ENCODE measurements at places on chromosomes 2 and 18.
A peak's percentile ranks its signal among the peaks of the same experiment; 100 is the strongest.

DNA sequence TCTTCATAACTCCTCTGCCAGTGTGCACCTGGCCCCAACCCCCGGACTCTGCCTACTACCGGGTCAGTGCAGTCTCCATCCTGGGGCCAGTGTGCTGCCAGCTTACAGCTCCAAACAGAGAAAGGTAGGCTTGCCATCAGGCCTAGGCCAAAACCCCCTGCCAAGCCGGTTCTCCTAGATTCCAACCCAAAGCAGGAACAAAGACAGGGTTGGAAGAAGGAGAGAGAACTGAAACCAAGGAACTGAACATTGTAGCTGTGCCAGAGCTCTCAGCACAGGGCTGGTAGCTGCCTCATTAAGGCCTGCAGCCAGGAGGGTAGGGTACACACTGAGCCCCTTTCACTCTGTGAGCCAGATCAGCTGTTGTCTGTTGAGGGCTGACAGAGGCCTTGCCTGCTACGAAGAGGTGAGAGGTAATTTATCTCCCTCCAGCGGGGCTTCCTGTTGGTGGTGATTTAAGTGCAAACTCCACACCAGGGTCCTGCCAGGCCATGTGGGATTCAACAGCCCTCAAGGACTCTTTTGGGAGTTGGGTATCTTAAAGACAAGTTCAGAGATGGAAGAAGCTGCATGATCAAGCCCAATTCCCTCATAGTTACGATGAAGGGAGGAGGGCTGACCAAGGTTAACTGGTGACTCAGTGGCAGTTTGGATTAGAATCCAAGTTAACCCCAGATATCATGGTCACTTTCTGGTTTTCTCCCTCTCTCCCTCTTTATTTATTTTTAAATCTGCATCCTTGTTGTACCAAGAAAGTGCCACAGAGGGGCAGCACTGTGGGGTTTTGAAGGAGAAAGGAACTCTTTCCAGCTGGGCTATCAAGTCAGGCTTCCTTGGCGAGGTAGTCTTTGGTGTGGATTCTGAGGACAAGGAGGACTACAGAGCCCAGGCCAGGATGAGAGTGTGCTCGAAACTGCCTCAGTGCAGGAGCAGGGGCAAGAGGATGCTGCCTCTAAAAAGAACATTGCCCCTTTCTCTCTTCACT lies 48.1 kb downstream of the CYRIA start:
- DNase-seq, result no peak

- no peak for DNase-seq
Measured at GRCh38 chr2:219944866-219945265, 317.4 kb downstream of the SLC4A3 start.

GRCh38 chr2:234003972-234004617 lies 46.4 kb upstream of the SPP2 start:
- peak; percentile 28 for DNase-seq

DNA sequence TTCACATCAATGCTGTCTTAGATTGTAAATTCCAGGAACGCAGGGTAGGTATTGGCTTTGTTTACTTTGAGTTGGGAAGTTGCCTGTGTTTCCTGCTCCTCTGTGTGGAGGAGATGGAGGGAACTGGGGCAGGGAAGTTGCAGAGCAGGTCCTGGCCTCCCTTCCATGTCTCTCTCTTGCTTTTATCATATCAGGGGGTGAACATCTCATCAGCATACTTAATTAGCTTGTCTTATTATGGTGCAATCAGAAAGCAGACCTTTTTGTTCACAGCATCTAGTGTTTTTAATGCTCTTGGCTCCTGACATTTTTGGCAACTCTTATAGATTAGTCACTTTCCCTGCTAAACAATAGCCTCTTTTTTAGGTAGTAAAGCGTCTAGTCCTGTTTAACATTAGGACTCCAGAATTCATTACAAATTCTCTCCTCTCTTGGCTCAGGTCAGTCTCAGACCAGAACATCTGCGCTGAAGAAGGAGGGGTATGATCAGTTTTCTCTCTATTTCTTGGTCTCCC lies 11.5 kb upstream of the DIPK1C start:
- no peak for DNase-seq

GRCh38 chr2:26610504-26611335 lies 30.4 kb downstream of the CIB4 start:
- DNase-seq, result no peak

- DNase-seq, result no peak
Measured at GRCh38 chr2:235765181-235765820, 271.5 kb downstream of the AGAP1 start.

DNA sequence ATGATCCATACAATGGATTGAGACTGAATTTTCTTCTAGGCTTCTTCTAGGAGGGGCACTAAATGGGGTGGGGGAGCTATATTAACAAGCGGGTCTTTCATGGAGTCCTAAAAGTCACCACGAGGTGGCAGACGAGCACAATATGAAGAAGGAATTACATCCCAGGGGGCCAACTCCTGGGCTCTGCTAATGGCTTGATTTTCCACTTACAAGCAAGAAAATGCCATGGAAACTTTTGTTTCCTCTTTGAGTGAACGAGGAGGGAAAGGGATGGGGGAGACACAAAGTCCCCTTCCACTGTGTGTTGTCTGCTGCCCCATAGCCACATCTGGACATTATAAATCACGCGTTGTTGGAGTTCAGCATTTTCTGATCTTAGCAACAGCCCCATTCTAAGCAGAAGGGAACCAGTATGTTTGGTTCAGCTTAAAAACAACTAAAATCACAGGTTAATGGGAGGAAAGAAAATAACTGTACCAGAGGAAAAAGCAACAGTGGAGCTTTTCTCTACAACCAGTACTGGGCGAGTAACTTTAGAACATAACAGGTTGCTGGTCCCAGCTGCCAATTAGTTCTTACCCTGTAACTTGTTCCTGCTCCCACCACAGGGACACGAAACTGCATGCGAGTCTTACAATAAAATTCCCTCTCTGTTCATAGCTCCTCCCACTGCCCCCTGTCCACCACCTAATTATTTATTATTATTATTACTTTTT lies 285.0 kb upstream of the PARD3B start:
- peak; percentile 85 for DNase-seq

GRCh38 chr2:113847144-113847543 lies 42.7 kb upstream of the ACTR3 start:
- no peak for DNase-seq

DNA sequence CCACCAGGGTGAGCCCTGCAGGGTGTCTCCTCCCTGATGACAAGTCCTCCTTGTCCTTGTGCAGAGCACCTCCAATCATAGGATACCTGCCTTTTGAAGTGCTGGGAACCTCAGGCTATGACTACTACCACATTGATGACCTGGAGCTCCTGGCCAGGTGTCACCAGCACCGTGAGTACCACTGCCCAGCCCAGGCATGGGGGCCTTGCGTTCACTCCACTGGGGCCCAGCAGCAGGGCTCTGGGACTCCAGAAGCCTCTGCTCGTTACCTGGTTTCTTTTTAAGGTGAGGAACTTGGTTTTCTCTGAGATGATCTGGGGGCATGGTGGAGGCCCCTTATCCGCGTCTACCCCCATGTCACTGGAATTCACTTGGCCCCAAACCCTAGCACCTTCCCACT lies 36.5 kb upstream of the RPL31 start:
- DNase-seq, result no peak

GRCh38 chr2:171394164-171394740 lies 39.5 kb downstream of the METTL8 start:
- DNase-seq, result no peak

DNA sequence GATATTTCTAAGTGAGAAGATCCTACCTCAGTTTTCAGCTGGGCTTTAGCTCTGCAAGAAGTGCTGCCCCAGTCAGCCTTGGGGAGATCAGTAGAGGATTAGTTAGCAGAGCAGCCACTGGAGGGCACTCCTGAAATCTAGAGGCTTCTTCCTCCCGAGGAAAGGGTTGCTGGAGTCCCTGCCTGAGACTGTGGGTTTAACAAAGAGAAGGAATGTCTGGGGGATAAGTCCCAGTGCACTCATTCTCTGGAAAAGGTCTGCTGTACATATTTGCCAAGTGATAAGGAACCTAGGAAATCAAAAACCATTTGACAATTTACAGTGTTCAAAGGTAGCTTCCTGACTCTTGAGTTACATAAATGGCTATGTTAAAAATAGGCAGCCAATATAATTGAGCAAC lies 207.2 kb downstream of the SLC8A1 start:
- DNase-seq, result peak; percentile 76

DNA sequence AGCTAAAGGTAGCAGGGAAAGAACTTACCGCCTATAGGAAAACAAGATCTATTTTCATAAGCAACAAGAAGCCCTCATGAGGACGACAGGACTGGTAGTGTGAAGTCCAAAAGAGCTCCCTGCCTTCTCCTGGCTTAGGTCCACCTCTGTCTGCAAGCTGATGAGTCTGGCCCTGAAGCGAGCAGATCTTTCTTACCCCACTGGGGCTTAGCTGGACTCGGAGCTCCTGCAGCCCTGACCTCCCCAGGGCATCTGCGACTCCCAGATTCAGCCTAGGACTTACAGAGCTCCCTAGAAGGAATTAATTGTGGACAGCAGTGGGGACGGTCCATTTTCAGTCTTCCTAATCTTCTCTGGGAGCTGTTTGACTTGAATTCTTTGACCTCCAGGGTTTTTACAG lies 53.7 kb downstream of the MCFD2 start:
- DNase-seq, result no peak

GRCh38 chr18:11884396-11885030 lies 23.6 kb downstream of the MPPE1 start:
- DNase-seq, result no peak

- DNase-seq, result no peak
Measured at GRCh38 chr2:38925982-38926381, 36.3 kb downstream of the ARHGEF33 start.

DNA sequence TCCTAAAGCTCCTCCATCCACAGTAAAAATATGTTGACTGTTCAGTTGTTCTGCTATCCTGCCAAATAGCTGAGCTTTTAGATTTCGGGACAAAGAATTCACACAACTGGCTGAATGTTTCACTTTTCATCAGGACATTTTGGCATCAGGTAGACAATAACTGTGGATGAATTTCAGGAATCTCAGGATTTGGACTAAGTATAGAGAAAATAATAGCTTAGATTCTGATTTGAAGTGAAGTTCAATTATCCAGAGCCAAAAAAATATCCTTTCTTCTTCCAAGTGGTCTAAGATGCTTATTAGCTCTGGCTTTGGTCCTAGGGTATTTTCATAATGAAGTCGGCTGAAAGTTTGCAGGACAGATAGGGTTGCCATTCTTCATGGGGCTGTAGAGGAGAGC lies 16.1 kb downstream of the KCNE4 start:
- no peak for DNase-seq

- no peak for DNase-seq
Measured at GRCh38 chr2:40658941-40659340, 207.1 kb upstream of the SLC8A1 start.

DNA sequence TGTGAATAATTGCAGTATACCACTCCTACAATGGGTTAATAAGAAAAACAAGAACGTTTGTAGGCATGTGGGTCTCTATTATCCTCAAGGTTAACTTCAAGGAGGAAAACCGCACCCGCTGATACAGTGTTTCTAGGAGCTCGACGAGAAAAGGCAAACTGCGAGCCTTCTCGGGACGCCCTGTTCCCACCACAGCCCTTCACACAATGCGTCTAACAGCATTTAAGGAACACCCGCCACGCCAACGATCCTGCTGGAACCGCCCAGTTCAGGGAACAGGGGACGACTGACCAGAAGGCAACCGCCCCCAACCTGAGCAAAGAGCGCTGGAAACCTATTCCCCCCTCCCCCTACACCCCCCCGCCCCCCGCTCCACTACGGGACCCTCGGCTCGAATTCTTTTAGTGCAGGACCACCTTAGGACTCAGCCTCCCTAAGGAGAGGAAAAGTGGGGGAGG lies 710 bp upstream of the TMSB10 start:
- peak; percentile 72 for DNase-seq

DNA sequence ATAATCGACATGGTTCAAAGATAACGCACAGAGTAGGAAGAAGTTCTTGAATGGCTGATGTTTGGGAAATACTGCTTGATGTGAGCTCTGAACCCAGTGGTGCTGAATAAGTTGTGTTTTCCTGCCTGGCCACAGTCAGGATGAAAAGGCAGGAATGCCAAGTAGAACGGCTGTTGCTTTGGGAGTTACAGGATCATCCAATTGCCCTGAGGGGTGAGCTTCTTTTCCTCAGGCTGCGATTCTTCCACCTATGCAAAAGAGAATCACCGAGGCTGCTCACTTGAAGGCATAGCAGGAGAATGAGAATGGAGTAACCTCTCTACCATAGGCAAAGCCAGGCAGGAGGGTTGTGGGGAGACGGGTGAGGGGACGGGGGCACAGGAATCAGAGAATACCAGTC lies 14.4 kb upstream of the IGFBP2 start:
- peak; percentile 72 for DNase-seq

GRCh38 chr18:21270453-21270852 lies 28.4 kb downstream of the GREB1L start:
- peak; percentile 51 for DNase-seq

DNA sequence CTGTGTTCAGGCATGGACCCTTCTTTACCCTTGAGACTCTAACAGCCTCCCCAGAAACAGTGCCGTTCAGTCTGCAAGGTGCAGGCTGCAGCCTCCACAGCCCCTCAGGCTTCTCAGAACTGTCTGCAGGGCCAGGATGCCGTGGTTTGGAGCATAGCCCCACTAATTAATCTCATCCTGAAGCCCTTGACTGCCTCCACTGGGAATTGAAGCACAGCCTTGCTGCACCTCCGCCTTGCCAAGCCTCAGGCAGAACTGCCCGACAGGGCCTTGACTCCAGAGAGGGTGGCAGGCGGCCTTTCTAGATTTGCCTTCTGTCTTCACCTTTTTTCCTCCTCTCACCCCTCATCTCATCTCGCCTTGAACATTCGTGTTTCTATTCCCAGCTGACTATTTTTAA lies 119.8 kb downstream of the NRP2 start:
- peak; percentile 56 for DNase-seq

DNA sequence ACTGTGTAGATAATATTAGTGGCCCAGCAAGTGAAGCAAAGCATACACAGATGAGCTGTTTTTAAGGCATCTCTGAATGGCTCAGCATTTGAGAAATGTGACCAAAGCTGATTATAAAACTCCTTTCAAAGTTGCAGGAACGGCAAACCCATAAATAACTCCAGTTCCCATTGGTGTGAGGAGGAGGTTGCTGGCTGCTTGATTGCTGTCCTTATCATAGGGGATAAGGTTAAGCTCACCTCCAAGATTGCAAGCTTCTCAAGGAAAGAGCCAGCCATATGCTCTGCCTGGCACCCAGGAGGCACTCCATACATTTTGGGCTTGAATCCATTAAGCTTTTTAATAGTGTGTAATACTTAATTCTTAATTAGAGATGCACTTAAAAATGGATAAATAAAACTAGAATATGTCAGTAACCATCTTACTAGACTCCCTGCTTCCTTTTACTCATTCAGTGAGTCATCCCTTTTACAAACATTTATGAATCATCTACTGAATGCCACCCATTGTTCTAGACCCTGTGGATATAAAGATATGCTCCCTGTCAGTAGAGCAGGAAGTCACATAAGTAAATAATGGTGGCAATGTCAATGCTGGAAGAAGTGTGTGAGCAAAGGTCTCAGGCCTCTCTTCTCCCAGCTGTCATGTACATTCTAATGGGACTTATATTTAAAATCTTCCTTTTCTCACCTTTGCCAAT lies 99.3 kb downstream of the SPATS2L start:
- peak; percentile 69 for DNase-seq

DNA sequence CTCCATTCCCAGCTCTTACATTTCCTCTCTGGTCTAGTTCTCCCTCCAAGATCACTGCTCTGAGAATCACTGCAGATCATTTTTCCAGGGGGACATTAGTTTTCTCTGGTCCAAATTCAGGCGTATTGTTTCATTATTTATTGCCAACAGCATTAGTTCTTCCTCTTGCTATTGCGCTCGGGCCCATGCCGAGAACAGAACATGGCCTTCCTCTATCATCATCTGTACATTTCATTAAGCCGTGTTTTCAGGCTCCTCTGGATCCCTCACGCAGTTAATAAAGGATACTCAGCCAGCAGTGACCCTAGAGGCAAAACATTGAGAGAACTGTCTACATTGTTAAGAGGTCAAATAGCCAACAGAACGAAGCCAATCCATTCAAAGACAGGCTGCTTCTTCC lies 63.9 kb downstream of the CCBE1 start:
- DNase-seq, result no peak

Data from NCI-H69 (cell line).